ENCODE measurements at places on chromosomes 2 and 18.

DNA sequence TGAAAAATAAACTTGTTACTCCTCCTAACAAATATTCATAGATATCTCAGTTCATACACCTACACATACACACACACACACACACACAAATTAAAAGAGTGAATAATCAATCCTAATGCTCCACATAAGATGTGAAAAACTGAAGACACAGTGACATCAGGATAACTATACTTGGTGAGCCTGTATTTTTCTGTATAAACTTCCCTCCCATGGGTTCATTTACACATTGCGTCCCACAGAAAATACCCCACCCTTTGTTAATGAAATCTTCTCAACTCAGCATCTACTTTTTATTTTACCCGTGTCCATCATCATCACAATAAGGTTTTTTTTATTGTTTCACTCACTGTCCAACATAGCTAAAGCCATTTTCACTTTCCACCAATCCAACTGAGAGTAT, 60.4 kb downstream of the CD226 start:
- DNase-seq = no peak

DNA sequence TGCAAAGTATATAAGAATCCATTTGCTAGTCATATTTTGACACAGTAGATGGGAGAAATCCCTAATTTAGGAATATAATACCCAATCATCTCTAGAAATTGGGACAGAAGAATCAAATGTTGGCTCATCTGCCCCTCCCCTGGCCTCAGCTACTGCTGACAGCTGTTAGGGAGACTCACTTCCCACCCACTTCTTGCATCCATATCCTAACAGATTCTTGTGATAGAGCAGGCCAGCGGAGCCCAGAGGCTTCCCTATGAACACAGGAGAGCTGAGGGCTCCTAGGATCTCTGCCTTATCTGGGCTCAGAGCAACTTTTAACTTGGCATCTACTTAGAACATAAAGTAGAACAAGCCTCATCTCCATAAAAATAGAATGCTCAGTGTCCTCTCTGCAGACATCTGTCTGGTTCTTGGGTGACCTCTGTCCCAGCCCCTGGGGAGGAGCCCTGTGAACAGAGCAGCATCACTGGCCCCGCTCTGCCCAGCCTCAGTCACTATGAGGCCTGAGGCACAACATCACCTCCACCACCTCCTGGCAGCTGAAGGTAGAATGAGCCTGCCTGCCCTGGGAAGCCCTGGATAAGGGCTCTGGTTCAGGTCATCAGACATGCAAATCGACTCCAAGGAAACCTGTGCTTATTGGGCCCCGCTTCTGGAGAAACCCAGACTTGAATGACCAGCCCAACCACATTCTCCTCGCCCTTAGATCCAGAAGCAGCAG, 229.7 kb downstream of the ANKRD36B start:
- DNase-seq = no peak

- DNase-seq = no peak
Measured at GRCh38 chr2:224173933-224174332, 134.8 kb upstream of the SERPINE2 start.

DNA sequence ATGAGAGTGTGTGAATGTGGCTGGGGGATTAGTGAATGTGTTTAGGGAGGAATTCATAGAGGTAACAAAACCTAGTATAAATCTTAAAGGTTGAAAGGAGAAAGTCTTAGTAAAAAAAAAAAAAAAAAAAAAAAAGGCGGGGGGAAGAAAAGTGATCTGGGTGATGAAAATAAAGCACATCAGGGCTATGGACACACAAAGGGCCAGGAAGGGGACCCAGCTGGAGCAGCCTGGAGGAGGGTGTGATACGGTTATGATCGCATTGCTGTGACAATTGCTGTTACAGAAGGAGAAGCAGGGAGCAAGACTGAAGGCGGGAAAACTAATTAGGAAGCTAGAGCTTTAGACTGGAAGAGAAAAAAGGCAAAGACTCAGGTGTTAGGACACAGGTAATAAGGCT, 85.4 kb downstream of the DLGAP1 start:
- DNase-seq = no peak

DNA sequence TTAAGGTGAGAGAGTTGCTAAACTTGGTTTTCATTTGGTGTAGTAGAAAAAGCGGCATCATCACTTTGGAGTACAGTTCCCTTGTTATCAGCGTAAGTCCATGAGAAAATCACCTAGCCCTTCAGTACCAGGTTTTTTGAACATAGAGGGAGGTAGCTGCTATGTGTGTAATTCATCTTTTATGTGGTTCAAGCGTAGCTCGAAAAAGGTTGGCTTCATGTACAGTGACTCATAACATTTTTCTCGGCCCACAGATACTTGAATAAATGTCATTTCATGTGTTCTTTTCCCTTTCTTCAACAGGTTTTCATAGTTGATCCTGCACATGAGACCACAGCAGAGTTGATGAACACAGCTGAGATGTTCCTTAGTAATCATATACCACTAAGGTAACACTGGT, 43.6 kb downstream of the UGGT1 start:
- DNase-seq = no peak

DNA sequence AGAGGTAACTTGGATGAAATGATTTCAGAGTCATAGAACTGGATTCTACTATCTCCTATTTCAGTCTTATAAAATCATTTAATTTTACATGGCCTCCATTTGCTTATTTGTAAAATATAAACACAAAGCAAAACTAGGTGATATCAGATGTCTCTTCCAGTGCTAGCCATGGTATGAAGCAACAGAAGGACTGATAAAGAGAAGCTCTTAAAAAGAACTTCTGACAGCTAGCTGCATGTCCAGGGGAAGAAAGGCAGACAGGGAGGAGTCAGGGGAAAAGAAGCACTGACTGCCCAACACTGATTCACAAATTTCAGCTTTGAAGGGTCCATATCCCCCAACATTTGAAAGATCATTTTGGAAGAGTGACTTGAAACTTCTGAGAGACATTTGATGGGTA, 6.4 kb downstream of the SLC8A1 start:
- no peak for DNase-seq

DNA sequence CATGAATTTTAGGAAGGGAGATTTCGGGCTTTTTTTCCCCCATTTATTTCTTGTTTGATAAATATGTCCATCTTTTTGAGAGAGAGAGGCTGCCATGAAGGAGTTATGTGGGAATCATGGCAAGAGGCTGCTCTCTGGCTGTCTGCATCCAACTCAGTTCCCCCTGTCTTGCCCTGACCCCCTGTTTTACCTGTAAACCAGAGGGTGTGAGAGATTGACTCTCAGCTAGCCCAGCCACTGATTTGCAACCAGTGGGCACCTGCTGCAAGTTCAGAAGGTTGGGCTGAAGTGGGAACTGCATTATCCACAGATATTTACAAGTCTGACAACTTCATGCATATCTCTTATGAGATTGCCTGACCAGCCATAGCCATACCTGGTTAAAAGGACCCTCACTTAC, 625.4 kb upstream of the FANCL start:
- no peak for DNase-seq
